Fibroblast of skin of left biceps (primary cell): ENCODE measurements at places on chromosomes 13 and 19.

GRCh38 chr13:50437252-50437651 is 406.2 kb downstream of the DLEU7 start:
- no peak for DNase-seq

- no peak for DNase-seq
These were observed 588 bp downstream of the DNASE2 start for GRCh38 chr19:12880551-12881171.

DNA sequence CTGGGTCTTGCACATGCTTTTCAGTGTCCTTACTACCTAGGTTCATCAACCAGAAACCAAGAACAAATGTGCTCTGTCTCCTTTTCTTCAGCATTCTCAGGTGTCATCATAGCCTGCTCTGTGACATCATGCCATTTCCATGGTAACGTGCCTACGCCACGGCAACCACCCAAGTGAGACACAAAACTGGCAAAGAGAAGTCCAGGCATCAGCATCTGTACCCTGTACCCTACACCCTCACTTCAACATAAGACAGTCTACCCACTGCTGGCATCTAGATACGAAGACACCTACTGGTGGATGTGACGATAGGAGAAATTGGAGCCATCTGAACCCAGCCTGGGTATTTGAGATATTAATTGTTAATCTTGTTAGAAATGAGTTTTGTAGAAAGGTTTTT is 13.3 kb downstream of the ZC3H4 start:
- no peak for DNase-seq

DNA sequence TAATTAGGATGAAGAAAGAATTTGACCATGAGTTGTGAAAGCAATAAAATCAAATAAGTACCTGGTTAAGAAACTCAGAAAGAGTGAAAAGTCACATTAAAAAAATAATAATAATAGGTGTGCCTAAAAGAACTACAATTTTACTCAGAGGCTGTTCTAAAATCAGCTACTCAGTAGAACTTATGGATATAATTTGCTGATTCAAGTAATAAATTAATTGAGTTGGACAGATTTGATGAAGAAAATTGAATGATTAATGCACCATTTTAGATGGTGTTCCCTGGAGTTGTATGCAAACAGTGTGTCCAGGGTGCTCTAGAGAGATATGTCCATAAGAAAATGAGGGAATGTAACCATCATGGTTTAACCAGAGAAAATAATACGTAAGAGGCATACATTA is 2852.5 kb downstream of the PCDH9 start:
- no peak for DNase-seq

DNA sequence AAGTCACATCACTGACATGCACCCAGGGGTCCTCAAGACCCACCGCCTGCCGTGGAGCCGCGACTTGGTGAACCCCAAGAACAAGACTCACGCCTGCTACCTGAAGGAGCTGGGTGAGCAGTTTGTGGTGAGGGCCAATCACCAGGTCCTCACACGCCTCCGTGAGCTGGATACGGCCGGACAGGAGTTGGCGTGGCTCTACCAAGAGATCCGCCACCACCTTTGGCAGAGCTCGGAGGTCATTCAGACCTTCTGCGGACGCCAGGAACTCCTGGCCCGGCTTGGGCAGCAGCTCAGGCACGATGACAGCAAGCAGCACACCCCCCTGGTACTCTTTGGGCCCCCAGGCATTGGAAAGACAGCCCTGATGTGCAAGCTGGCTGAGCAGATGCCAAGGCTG is 29.7 kb downstream of the NWD1 start:
- no peak for DNase-seq

- DNase-seq, result no peak
These were observed at the start of gene ZFR2 for GRCh38 chr19:3868770-3869456. Gene ZFR2, minus strand, starts transcription at chr19:3869038. Its CDS starts 21 bp downstream, at chr19:3869017.

- DNase-seq, result no peak
These were observed 334.0 kb downstream of the DIAPH3 start for GRCh38 chr13:59829690-59830089.
